Activated T-helper 1 cell treated with anti-CD3 and anti-CD28 coated beads, Interleukin-2, amount 50 U/mL, for 16 hours (primary cell): ENCODE measurements at places on chromosomes 5 and 9.

- no peak for DNase-seq
Measured at GRCh38 chr9:135986605-135987004, 25.4 kb upstream of the UBAC1 start.

DNA sequence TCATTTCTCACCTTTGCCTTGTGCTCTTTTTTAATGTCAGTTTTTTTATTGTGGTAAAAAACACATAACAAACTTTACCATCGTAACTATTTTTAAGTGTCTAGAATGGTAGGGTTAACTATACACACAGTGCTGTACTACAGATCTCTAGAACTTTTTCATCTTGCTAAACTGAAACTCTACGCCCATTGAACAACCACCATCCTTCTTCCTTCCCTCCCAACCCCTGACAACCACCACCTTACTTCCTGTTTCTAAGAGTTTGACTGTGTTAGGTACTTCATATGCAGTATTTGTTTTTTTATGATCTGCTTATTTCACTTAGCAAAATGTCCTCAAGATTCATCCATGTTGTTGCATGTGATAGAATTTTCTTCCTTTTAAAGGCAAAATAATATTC is 54.9 kb downstream of the PSAT1 start:
- no peak for DNase-seq

- no peak for DNase-seq
Measured at GRCh38 chr5:78638423-78638822, 10.1 kb downstream of the LHFPL2 start.

DNA sequence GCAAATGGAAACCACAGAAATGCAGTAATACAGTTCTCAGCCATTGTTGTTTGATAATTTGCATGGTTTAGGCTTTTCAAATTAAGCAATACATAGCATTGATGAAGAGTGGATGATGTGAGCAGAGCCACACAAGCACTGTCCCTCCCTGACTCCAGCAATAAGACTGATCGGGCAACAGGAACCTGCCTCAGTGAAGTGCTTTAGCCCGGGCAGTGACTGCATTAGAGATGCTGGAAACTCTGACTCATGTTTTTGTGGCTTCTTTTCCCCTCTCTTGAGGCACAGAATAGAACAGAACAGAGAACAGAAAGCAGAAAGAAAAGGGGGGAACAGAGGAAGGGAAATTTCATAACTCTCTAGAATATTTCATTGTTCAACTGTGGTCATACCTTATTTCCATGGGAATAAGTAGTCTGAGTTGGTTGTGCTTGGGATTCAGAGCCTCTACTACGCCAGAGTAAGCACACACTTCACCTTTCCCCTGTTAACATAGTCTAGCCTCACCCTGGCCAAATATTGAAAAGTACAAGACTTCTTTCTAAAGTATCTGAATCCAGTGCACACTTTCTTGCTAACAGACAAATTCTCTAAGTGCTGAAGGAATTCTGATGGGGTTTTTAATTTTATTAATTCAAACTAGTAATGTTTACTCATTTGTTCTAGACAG is 164.8 kb upstream of the VCAN start:
- DNase-seq, result no peak

DNA sequence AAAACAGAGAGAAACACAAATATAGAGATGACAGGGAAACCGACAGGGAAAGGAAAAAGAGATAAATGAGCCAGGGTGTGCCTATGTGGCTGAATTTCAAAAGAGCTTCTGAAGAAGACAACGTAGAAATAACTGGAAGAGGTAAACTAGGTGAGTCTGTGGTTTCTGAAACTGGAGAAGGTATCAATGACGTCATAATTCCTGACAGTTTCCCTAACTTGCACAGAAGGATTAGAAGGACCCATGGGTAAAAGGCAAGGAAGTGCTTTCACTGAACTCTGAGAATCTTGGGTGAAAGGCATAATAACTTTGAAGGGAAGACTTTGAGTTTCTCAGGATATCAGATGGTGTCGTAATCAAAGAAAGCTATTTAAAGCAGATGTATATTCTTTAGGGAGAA is 790.8 kb upstream of the NUDT12 start:
- no peak for DNase-seq

DNA sequence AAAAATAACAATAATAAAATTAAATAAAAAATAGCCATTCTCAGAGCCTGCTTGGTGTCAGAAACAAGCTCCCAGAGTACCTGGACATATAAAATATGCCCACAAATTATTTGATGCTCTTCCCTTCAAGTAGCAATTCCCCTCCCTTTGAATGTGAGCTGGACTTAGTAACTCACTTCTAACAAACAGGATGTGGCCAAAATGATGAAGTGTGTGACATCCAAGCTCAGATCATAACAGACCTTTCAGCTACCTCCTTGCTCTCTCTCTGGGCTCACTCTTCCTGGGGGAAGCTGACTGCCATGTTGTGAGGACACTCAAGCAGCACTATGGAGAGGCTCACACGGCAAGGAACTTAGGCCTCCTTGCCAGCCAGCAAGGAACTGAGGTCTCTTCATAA is 69.0 kb downstream of the SPRY4 start:
- no peak for DNase-seq

DNA sequence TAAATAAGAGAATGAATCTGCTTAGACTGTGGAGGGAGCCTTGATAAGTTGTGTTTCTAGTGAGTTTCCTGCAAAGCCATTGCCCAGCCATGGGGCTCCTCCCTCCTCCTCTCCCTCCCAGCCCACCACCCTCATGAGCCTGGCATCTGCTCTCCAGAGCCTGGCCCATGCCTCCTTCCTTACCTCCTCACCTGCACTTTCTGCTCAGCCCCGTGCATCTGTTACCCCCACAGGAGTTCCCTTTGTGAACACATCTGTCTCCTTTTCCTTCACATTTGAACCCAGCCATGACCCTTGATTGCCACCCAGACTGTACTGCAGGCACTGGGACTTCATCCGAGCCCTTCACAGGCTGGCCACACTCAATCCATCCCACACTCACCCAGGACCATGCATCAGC is 395.6 kb downstream of the IRX2 start:
- DNase-seq, result no peak

DNA sequence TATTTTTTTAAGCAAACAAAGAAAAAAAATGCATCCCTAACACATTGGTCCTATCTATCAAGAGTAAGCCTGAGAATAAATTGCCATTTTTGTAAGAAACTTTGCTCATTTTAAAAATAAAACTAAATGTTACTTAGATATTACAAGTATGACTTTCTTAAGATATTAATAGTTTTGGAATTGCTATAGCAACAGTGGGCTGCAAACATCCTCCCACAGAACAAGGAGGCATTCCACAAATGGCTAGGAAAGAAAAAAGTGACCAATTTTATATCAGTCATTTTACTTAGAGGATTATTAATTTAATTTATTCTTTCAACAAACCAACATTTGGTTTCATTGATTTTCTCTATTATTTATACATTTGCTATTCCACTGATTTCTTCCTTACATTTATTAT is 63.7 kb downstream of the LURAP1L start:
- DNase-seq, result no peak

DNA sequence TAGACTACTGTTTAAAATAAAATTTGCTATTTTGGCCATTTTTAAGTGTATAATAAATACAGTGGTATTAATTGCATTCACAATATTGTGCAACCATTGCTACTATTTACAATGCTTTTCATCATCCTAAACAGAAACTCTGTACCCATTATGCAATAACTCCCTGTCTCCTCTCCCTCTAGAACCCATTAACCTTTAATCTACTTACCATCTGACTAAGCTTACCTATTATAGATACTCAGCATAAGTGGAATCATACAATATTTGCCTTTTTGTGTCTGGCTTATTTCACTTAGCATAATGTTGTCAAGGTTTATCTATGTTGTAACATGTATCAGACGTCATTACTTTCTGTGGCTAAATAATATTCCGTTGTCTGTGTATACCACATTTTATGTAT is 25.9 kb downstream of the CD14 start:
- DNase-seq, result no peak

GRCh38 chr5:175789670-175790069 is 81.7 kb upstream of the CPLX2 start:
- no peak for DNase-seq

GRCh38 chr9:77839459-77840140 is 191.5 kb upstream of the GNA14 start:
- no peak for DNase-seq

DNA sequence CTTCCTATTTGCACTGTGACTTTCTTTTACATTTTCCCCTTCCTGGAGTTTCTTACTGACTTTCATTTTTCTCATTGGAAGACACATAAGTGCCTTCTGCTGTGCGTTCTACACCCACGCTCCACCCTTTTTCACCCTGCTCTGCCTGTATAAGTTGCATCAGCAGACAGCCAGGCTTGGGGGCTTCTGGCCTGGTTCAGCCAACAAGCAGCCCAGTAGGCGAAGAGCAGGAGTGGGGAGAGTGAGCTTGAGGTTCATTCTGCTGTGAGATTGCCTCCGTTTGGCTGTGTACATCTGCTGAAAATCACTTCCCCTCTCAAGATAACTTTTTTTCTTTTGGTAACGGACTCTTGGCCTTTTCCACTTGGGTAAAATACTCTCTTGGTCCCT is 38.4 kb downstream of the RASGRF2 start:
- no peak for DNase-seq

DNA sequence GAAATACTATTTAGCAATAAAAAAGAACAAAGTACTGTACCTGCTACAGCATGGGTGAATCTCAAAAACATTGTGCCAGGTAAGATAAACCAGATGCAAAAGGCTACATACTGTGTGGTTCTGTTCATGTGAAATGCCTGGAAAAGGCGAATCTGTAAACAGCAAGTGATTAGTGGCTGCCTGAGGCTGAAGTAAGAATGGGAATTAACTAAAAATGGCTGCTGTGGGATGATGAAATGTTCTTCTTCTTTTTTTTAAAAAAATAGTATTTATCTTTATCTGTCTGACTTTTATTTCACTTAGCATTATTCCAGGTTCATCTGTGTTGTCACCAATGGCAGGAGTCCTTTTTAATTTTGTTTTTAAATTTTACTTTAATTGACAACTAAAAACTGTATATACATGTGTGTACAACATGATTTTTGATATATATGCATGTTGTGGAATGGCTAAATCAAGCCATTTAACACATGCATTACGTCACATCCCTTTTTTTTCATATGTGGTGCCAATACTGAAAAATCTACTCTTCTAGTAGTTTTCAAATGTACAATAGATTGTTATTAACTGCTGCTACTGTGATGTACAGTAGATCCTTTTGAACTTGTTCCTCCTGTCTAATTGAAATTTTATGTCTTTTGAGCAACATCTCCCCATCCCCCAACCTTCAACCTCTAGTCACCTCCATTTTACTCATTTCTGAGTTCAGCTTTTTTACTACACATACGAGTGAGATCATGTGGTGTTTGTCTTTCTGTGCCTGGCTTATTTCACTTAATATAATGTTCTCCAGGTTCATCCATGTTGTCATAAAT is 62.9 kb upstream of the TNFAIP8 start:
- no peak for DNase-seq

GRCh38 chr9:15856591-15856990 is 303.7 kb downstream of the CCDC171 start:
- no peak for DNase-seq

- no peak for DNase-seq
Measured at GRCh38 chr5:43019291-43019613, 20.9 kb downstream of the ANXA2R start.

DNA sequence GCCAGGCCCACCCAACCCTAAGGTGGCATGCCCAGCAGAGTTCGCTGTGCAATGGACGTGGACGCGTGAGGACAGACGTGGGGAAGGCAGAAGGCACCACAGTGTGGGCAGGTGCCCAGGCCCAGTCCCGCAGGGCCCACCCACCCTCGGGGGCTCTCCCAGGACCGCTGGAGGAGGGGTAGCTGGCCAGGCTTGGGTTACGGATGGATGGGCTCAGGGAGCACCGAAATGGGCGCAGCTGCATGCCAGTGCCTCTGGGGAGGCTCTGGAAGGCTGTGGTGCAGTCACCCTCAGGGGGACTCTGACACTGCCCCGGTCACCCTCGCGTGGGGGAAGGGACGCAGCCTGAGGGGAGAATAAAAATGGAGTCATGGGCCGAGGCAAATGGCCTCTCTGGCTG is 9.6 kb upstream of the GPSM1 start:
- DNase-seq, result no peak

GRCh38 chr9:77803423-77803822 is 155.3 kb upstream of the GNA14 start:
- DNase-seq, result no peak
